ENCODE measurements at places on chromosomes 2 and 18.

- no peak for DNase-seq
These were observed 318.7 kb downstream of the NOL4 start for GRCh38 chr18:33906046-33906445.

GRCh38 chr2:235996419-235996818 is 171.8 kb downstream of the GBX2 start:
- no peak for DNase-seq

DNA sequence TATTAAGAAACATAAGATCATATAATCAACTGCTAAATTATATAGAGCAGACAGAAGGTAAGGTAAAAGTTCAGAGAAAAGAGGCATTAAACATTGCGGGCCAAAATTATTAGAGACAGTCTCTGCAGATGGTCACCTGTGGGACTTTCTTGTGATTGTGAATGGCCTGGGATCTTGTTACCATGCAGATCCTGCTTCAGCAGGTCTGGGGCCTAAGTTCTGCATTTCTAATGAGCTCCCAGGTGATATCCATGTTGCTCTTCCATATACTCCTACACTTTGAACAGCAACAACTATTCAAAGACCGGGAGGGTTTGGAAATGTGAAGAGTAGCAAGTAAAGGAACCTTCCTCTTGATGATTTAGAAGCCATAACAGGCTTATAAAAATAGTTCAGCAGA is 8.5 kb upstream of the ETAA1 start:
- no peak for DNase-seq

DNA sequence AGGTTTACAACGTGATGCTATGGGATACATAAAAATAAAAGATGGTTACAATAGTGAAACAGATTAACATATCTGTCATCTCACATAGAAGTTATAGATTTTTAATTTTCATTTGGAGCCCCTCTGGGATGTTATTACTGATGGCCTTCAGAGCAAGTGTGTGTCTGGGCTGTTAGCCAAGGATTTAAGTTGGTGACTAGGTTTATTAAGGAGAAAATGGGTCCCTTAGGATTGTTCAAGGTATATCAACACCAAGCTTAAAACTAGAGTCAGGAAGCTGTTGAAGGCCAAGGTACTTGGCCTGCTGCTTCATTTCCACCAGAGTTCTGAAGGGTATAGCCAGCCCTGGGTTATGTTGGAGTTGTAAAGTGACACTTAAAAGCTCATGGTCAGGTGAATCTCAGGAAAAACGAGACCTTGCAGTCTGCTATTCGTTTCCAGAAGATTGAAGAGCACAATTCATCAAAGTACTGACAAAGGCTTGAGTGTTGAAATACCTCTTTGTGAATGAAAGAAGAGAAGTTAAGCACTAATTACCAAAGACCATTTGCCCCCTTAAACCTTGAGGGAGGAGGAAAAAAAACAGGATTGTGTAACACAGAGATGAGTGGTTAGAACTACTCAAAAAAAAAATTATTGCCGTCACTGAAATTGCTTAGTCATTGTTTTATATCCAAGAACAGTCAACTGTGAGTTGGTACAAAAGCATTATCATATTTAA is 48.4 kb downstream of the MAP2 start:
- no peak for DNase-seq

GRCh38 chr2:184555352-184555751 is 43.0 kb upstream of the ZNF804A start:
- no peak for DNase-seq

DNA sequence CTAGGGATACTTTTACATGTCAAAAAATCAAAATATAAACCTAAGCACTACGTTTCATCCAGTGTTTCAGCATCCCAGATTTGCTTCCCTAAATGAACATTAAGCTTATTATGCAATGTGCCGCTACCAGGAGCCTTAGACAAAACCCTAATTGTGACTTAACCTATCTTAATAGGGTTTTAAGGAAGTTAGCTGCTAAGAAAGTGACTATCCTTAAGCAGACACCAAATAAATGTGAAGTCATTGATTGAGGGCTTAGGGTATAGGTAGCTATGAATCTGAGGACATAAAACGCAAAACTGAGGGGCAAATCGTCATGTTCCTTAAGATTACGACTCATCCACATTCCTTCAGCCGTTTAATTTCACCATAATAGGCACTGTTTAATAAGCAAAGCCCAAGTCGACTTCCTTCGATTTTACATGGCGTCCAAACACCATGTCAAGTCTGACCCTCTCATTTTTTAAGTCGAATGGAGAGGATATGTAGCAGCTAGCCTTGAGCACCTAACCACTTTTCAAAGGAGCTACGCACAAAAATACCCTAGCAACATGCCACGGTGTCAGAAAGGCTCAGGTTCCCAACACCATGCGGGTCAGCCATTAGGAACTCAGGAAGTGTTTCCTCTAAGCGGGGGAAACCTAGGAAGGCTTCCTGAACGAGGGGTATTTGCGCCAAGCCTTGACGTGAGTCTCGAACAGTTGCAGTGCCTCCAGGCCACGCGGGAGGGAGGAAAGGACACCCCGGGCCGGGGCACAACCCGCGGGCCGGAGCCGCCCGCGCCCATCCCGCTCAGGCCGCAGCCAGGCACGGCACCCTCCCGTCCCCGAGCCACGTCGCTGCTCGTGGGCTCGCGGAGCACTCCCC is 1.0 kb downstream of the HDLBP start:
- no peak for DNase-seq

DNA sequence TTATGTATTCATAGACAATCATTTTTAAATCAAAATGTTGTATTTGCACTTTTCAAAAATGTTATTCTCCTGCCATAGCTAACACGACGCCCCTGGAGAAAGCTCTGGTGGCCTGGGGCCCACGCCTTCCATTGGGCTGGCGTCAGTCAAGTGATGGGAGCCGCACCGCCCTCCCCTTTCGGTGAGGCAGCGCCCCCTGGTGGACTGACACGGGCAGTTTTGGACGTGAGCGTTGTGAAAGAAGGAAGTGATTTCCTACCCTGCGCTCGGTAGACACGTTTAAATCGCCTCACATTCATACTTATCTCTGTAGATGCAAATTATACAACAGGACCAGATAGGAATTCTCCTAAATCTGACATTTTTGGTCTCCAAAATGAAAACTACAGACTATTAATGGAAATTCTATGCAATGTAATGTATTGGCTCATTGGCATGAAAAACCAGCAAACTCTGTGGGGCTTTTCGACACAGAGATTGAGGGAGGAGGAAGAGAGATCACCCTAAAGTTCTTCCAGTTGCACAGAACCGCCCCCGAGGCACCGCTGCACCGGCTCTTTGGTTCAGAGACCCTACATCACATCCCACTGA is 326.2 kb upstream of the SOX11 start:
- DNase-seq, result peak; percentile 13

GRCh38 chr2:11562011-11562410 is 28.2 kb downstream of the GREB1 start:
- DNase-seq, result no peak

- no peak for DNase-seq
These were observed 436.9 kb downstream of the METTL4 start for GRCh38 chr18:2134364-2134763.
